Kidney (tissue), 22 donors: ENCODE measurements at places on chromosomes 7 and 10. TPM values are rescaled to one million over a fixed set of nuclear protein-coding genes. Genes with fewer than 3 reads are reported as not detected.

The ZNF735 gene
- total RNA-seq = not detected

The LRRN3 gene
- total RNA-seq = 1.1 TPM

- H3K36me3 ChIP-seq = no peaks in the 10 kb centered on the region
- H3K4me3 ChIP-seq = no peak overlapping the region
Measured at GRCh38 chr7:4707217-4707741, 25.2 kb downstream of the FOXK1 start.

- H3K4me3 ChIP-seq = no peak overlapping the region
- peak overlapping the region; percentile 18 for H3K27ac ChIP-seq
- no peaks in the 10 kb centered on the region for H3K27me3 ChIP-seq
- DNase-seq = no peak
- no peaks in the 10 kb centered on the region for H3K4me1 ChIP-seq
Measured at GRCh38 chr7:26500749-26501352, 209.2 kb downstream of the SNX10 start.

DNA sequence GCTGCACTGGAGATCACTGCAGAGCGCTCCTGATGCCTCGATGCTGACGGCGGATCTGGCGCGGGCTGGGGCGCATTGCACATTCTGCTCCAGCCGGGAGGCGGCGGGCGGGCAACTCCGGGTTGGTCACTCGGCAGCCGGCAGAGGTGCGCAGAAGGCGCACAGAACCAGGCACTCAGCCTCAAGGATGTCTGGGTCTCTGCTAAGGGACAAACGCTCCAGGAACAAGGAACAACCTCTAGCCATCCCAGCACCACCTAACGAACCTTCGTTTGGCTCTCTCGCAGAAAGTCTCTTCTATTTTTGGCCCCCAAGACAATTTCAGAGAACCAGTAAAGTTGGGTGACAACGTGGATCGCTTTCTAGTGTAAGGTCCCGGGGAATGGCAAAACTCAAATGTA lies 254.6 kb downstream of the OTUD1 start:
- no peak overlapping the region for H3K4me3 ChIP-seq
- no peaks in the 10 kb centered on the region for H3K36me3 ChIP-seq
- H3K4me1 ChIP-seq = peaks cover 2% of the 10 kb centered on the region
- H3K27me3 ChIP-seq = peaks cover 15% of the 10 kb centered on the region
- peak; percentile 50 for DNase-seq

DNA sequence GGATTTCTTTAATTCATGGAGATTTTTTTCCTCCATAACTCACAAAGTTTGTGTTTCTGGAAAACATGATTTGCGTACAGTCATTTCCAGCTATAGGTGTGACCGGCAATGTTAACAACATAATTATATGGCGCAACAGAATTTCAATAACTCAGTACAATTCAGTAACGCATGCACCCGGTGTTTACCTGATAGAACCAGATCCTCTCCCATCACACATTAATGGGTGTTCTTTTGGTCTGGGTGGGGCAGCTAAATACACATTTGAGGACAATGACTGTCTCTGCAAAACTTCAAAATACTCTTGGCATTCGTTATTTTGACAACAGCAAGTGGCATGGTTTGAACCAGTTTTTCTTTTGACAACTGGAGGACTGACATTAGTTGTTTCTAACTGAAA lies 102.3 kb downstream of the KLF6 start:
- H3K4me1 ChIP-seq = no peaks in the 10 kb centered on the region
- H3K27ac ChIP-seq = no peak overlapping the region
- no peaks in the 10 kb centered on the region for H3K36me3 ChIP-seq
- no peaks in the 10 kb centered on the region for H3K27me3 ChIP-seq
- no peak for DNase-seq

- no peak overlapping the region for H3K27ac ChIP-seq
- DNase-seq = no peak
- H3K4me3 ChIP-seq = no peak overlapping the region
- H3K36me3 ChIP-seq = peaks cover 16% of the 10 kb centered on the region
Measured at GRCh38 chr7:98192781-98193457, 18.3 kb upstream of the BHLHA15 start.
